MG63 (cell line): ENCODE measurements at places on chromosomes 4 and X.

- no peak for DNase-seq
These were observed 176.0 kb downstream of the BMPR1B start for GRCh38 chr4:94933799-94934198.

- DNase-seq: no peak
These were observed 122.5 kb upstream of the TEX13D start for GRCh38 chrX:124209792-124210576.

- no peak for DNase-seq
These were observed 260.4 kb downstream of the SH2D1A start for GRCh38 chrX:124606724-124607123.

DNA sequence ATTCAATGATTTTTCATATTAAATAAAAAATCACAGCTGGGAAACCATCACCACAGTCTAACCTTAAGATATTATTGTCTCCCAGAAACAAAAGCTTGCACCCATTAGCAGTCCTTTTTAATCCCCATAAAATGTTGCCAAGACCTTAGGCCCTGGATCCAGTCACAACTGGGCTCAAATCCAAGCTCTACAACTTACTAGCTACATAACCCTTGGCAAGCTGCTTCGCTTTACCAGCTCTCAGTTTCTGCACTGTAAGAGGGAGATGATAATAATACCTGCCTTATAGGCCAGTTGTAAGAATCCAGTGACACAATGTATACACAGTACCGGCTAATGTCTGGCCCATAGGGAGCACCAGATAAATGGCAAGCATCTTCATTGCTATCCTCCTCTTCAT, 400.9 kb upstream of the FGF13 start:
- DNase-seq: peak; percentile 45

DNA sequence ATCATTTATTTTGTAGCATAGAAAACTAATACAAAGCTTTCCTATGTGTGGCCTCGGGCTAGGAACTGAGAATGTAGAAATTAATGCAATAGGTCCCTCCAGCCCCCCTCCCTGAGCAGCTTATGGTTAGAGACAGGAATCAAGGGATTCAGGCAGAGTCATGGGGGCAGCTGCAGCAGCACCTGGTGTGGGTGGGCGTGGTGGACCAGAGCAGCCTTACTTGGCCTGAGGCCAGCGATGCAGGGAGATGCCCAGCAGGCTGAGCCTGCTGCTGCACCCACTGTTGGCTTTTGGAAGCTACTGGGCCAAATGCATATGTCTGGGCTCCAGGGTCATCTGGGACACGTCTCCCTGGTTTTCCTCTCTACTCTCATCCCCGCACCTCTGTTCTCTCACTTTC, 74.0 kb downstream of the STK32B start:
- DNase-seq: no peak
